ENCODE measurements at places on chromosomes 16 and 17. TPM values are rescaled to one million over a fixed set of nuclear protein-coding genes. Genes with fewer than 3 reads are reported as not detected.

GRCh38 chr16:49516382-49517036, 142.9 kb downstream of the C16orf78 start:
- no peak for DNase-seq

- DNase-seq: no peak
Measured at GRCh38 chr16:46826631-46827030, 4.3 kb downstream of the C16orf87 start.

DNA sequence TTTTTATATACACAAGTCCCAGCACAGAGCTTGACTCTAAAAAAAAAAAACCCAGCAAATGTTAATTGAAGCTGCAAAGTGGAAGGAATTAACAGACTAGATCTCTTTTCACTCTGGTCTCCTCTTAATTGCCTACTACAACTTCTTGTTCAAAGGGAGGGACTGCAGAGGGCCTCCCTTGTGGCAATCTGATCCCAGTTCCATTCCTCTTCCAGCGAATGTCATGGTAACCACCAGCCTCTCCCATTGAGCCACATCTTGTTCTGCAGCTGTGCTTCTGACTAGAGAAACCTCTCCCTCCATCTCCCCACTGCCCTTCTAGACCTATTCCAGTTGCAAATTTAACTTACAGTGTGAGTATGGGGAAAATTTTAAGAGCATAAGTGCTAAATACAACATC, 5.9 kb downstream of the SUPT6H start:
- no peak for DNase-seq

EVI2B gene
- 0.51 TPM for polyA plus RNA-seq

HOXB1 gene
- polyA plus RNA-seq: not detected
